GF-D8 (cell line): ENCODE measurements at places on chromosomes 6 and 20.

DNA sequence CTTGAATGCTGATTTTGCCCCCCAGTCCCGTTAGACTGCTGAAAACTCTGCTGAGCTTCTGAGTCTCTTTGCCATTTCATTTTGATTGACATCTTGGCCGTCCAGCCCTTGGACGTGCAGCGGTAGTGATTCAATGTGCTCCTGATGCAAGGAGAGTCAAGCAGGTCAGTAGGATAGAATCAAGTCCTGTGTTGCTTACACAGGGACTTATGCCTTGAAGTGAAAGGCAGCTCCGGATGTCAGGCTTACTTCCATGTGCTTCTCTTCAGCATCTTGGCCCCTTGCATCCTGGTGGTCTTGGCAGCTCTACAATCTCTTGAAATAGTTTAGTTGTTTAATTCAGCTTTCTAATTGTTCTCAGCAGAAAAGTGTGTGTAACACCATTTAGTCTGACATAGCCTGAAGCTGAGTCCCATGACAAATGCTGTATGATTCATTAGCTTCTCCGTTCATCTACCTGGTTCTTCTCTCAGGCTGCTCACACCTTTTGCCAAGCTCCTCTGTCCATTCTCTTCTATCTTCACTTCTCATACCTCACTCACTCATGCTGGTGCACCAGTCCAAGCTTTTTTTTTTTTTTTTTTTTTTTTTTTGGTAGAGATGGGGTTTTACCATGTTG lies 76.0 kb downstream of the EZR start:
- no peak for DNase-seq

GRCh38 chr20:8321001-8321400 lies 188.9 kb downstream of the PLCB1 start:
- no peak for DNase-seq

DNA sequence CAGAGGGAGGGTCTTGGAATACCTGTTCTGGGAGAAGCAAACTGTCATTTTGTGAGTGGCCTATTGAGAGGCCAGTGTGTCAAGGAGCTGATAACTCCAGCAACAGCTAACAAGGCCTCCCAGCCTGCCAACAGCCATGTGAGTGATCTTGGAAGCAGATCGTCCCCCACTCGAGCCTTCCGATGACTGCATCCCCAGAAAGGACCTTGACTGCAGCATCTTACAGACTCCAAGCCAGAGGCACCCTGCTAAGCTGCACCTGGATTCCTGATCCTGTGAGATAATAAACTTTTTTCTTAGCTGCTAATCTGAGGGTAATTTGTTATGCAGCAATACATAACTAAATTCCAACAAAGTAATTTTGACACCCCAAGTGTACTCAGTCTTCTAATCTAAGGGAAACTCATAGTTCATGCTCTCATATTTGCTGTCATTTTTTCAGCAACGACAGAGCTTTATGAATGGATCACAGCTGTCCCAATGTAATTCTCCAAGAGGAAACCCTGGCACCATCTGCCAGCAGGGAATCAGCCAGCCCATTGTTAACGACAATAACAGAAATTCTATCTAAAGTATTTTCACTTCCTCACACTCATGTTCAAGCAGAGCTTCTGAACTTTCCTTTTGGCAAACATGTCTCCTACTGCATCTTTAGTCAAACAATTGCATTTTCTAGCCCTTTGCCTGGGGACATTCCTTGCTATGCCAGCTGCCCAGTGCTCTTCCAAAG lies 470.2 kb upstream of the BTBD3 start:
- no peak for DNase-seq

- DNase-seq, result no peak
These were observed 40.2 kb upstream of the CD83 start for GRCh38 chr6:14077193-14077867.

DNA sequence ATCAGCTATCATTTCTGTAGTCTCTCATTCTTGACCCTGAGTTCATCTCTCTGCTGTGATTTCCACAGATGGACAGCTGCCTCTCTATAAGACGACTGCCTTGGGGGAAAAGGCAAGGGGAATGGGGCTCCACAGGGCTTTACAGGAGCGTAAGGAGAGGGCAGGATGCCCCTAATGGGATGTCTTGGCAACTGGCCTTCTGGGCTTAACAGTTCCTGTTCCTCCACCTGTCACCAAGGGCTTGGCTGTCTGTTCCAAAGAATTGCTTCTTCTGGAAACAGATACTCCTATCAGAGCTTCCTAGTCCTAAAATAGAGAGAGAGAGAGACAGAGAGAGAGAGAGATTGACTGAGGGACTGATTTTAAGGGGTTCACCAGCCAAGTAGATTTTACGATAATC lies 181.9 kb downstream of the TMEM200A start:
- DNase-seq, result no peak
